ENCODE measurements at places on chromosomes 2 and 18.

DNA sequence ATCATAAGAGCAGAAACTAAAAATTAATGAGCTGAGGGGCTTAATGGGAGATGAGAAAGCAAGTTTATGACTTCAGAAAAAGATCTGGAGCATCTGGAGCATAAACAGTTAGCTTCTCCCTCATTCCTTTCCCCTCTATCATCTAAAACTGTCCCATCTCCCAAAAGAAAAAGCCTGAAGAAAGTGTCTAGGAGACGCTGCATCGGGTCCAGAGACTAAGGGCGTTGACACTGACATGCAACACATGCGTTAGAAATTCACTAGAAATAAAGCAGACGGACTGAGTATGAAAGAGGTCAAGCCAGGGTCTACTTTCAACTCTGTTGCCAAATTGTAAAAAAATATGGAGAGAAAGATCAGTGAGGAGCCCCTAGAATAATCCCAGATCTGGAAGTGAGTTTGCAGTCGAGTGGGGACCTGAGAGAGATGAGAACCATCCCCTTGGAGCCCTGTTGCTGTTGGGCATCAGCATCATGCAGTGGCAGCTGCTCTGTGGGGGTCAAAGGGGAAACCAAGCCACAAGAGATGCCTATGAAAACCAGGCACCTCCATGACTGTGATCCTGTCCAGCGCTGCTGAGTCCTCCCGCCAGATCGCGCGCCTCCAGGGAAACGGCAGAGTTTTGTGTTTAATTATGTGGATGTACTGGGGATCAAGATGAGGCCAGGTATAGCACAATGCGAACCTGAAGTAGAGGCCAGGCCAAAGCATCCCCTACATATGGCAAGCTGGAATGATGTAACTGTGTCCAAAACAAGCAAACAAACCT, 13.9 kb downstream of the ANTXR1 start:
- no peak overlapping the region for H3K27ac ChIP-seq
- no peaks in the 10 kb centered on the region for H3K36me3 ChIP-seq
- H3K4me3 ChIP-seq = no peak overlapping the region
- no peaks in the 10 kb centered on the region for H3K4me1 ChIP-seq
- no peak for DNase-seq

GRCh38 chr2:231227310-231228162, 29.1 kb downstream of the ARMC9 start:
- H3K36me3 ChIP-seq = no peaks in the 10 kb centered on the region
- DNase-seq = no peak
- no peaks in the 10 kb centered on the region for H3K27me3 ChIP-seq
- H3K27ac ChIP-seq = peak overlapping the region; percentile 15

- no peaks in the 10 kb centered on the region for H3K4me1 ChIP-seq
- H3K36me3 ChIP-seq = no peaks in the 10 kb centered on the region
- H3K4me3 ChIP-seq = no peak overlapping the region
- no peak for DNase-seq
- peak overlapping the region; percentile 4 for H3K27ac ChIP-seq
Observed at GRCh38 chr2:61660511-61661388, 122.6 kb upstream of the XPO1 start.

- no peaks in the 10 kb centered on the region for H3K27me3 ChIP-seq
- DNase-seq = no peak
- no peak overlapping the region for H3K4me3 ChIP-seq
- H3K36me3 ChIP-seq = no peaks in the 10 kb centered on the region
Observed at GRCh38 chr18:39225373-39225772, 1659.8 kb upstream of the CELF4 start.

DNA sequence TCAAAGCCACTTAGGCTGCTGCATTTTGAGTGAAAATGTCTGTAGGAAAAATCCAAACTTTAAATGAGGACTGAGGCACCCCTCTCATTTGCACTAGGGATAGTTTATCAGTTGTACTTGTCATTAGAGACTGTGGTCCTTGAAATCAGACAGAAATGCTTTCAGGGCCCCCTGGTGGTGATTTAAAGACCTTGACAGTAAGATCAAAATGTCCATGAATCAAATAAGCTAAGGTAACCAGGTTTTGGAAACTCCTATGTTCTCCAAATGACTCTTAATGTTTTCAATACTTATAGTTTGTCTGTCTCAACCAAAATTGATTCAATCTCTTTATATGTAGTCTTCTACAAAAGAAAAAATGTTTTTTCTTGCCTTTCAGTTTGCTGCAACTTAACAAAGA, 28.8 kb upstream of the DDX18 start:
- no peaks in the 10 kb centered on the region for H3K4me1 ChIP-seq
- H3K4me3 ChIP-seq = no peak overlapping the region

GRCh38 chr2:120133572-120134244, 89.5 kb downstream of the TMEM185B start:
- no peak overlapping the region for H3K27ac ChIP-seq
- no peaks in the 10 kb centered on the region for H3K27me3 ChIP-seq
- peaks cover 21% of the 10 kb centered on the region for H3K36me3 ChIP-seq
- DNase-seq = no peak
- H3K4me3 ChIP-seq = no peak overlapping the region

- H3K4me1 ChIP-seq = peaks cover 22% of the 10 kb centered on the region
- H3K27me3 ChIP-seq = no peaks in the 10 kb centered on the region
- H3K36me3 ChIP-seq = no peaks in the 10 kb centered on the region
- DNase-seq = no peak
- H3K4me3 ChIP-seq = no peak overlapping the region
- H3K27ac ChIP-seq = no peak overlapping the region
Observed at GRCh38 chr18:79502782-79503181, 107.1 kb downstream of the NFATC1 start.

- H3K36me3 ChIP-seq = no peaks in the 10 kb centered on the region
- no peaks in the 10 kb centered on the region for H3K27me3 ChIP-seq
- peak overlapping the region; percentile 82 for H3K4me3 ChIP-seq
- no peaks in the 10 kb centered on the region for H3K4me1 ChIP-seq
- DNase-seq = no peak
Observed at GRCh38 chr2:171432969-171433762, 624 bp downstream of the METTL8 start.

DNA sequence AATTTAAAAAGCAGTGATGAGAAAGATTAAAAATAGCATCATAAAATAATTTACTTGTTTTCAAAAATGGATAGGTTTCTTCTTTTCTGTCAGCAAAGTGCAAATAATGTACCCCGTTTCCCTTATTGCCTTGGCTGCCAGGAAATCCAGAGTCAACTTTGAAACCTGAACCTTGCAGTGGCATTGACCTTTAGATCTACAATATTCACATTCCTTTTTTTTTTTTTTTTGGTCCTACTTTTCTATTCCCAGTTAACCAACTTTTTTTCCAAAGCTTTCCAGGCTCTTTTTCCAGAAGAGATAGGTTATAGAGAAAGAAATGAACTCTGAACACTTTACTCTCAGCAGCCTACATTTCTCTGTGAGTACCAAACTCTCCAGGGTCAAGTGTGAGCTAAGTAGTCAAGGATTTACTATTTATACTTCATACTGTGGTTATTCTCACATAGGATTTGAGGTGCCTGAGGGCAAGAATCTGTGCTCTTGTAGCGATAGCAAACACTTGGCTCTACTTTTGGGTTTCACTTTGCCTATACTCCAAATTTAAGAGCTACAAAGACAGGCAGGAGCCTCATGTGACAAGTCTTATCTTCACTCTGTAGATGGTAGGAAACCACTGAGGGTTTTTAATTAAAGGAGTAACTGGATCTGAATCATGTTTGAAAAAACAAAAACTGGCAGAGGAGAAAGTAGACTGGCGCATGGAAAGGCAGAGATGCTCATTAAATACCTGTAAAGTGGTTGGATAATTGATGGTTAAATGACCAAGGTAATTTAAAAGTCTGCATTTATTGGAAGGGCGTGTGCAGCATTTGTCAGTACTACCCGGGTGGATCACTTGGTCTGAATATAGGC, 63.2 kb upstream of the TMEM17 start:
- no peak for DNase-seq
- H3K27ac ChIP-seq = no peak overlapping the region
- no peak overlapping the region for H3K4me3 ChIP-seq
- H3K27me3 ChIP-seq = no peaks in the 10 kb centered on the region

- H3K36me3 ChIP-seq = no peaks in the 10 kb centered on the region
- no peak for DNase-seq
- H3K27ac ChIP-seq = peak overlapping the region; percentile 35
- H3K4me1 ChIP-seq = no peaks in the 10 kb centered on the region
- H3K4me3 ChIP-seq = no peak overlapping the region
Observed at GRCh38 chr18:77089723-77090285, 42.8 kb downstream of the MBP start.

DNA sequence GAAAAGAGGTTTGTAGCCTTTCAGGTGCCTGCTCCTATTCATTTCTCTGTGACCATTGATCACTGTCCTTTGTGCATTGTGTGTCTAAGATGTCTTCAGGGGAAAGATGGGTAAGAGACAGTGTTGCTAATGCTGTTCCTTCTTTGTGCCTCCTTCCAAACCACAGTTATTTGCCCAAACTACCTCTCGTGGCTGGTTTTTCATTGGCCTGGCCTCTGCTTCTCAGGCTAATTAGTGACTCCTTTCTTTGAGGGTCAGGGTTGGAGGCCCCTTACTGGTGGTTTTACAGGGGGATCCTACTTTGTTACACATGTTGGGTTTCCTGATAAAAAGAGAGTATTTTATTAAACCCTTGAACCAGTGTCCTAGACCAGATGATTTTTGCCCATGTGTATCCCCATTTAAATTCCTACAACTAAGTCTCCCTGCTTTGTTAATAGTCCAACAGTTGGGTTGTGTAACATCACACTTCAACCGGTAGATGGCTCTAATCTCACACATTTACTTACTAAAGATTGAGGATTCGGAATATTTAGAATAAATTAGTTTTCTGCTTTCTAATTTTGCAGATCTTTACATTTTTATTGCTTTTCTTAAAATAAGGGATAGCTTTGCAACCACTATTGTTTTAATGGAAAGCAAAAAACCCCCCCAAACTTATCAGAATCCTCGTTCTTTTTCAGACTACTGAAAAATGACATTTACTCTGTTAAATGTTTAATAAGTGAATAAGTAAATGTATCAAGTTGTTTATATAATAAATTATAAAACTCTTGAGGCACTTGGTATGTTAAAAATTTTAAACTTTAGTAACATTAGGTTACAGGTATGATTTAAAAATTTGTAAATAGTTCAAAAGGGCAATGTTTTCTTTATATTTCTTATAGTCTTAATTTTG, 2.4 kb downstream of the MARS2 start:
- no peak overlapping the region for H3K27ac ChIP-seq
- peaks cover 10% of the 10 kb centered on the region for H3K4me1 ChIP-seq
- DNase-seq = no peak
- H3K4me3 ChIP-seq = peak overlapping the region; percentile 84
- no peaks in the 10 kb centered on the region for H3K27me3 ChIP-seq

DNA sequence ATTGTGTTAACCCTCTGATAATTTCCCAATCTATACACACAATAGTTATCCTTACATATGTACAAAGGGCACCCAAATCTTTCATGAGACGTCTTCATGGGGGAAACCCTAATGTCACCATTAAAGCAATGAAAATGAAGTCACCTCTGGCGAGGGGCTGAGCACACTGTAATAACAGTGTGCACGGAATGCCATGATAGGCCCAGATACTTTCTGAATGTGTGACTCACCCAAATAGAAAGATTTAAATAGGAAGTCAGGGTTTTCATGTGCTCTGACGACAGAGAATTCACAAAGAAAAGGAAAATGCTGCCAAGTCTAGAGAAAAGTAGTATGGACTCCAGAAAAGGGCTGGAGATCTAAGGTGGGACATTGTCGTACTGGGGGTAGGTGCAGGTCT, 128.3 kb downstream of the SATB2 start:
- no peak overlapping the region for H3K27ac ChIP-seq
- no peak overlapping the region for H3K4me3 ChIP-seq
- peaks cover 3% of the 10 kb centered on the region for H3K36me3 ChIP-seq
- no peaks in the 10 kb centered on the region for H3K27me3 ChIP-seq
- DNase-seq = no peak
- no peaks in the 10 kb centered on the region for H3K4me1 ChIP-seq

DNA sequence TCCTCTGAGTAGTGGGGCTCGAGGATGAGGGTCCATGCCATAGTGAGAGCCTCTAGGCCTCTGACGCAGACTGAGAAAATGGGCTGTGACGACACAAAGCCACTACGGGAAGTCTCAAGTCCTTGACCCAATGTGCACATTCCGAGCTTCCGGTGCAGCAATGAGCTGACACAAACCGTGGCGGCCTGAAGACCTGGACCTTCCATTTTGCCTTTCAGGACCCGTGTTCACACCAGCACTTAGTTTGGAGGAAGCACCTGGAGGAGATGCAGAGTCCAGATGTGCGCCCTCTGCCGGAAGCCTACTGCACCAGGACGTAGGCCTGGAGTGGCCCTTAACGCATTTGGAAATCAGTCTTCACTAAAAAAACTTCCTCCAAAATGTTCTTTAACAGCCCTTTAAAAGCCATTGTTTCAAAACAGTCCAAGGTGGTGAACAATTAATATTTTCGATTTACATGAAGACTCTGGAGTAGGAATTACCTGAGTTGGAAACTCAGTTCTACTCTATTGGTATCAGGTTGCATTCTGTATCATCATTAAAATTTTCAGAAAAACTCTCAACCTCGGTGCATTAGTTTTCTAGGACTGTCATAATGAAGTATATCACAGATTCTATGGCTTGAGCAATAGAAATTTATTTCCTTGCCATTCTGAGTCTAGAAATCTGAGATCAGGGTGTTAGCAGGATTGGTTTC, 33.9 kb downstream of the BMP10 start:
- DNase-seq = peak; percentile 76
- no peaks in the 10 kb centered on the region for H3K27me3 ChIP-seq
- no peaks in the 10 kb centered on the region for H3K36me3 ChIP-seq
- H3K4me3 ChIP-seq = no peak overlapping the region
- H3K27ac ChIP-seq = no peak overlapping the region
- peaks cover 7% of the 10 kb centered on the region for H3K4me1 ChIP-seq

DNA sequence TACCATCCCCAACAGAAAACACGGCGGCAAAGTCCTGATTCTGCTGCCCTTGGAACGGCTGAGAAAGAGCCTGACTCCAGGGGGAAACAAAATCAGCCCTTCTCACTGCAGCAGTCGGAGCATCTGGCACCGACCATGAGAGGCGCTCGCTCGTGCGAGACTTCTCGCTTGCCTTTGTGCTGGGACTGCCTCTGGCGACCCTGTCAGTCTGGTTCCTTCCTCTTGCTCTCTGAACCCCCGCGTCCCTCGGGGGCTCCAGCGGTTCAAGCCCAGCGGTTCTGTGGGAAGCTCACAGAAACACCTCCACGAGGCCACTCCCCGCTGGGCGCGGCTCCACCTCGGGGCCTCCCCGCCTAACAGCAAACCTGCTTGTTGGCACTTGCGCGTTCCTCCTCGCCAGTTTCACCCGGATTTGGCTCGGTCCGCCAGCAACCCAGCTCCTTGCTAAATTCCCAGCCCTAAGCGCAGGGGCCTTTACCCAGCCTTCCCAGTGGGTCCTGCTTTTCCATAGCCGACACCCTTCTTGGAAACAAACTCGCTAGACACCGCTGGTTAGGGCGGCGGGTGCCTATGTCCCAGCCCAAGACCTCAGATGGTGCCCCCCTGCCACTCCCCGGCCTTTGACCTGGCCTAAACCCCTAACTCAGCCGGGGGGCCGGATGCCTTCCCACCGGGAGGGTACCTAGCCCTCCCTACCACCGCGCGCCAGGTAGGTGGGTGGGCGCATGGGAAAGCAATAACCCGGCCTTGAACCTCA, 2.2 kb downstream of the RND3 start:
- DNase-seq = peak; percentile 90
- H3K4me3 ChIP-seq = peak overlapping the region; percentile 81
- H3K4me1 ChIP-seq = peaks cover 6% of the 10 kb centered on the region
- no peaks in the 10 kb centered on the region for H3K27me3 ChIP-seq

Data from ascending aorta (tissue), 2 donors.